ENCODE measurements at places on chromosomes 11 and 22. TPM values are rescaled to one million over a fixed set of nuclear protein-coding genes. Genes with fewer than 3 reads are reported as not detected.

Gene BRMS1
- 42.3 TPM for total RNA-seq

Gene THY1
- 284 TPM for total RNA-seq

Gene OR6T1
- not detected for total RNA-seq

Gene OR52H1
- total RNA-seq = 0.86 TPM

Gene PDE2A
- under 0.01 TPM for total RNA-seq

DNA sequence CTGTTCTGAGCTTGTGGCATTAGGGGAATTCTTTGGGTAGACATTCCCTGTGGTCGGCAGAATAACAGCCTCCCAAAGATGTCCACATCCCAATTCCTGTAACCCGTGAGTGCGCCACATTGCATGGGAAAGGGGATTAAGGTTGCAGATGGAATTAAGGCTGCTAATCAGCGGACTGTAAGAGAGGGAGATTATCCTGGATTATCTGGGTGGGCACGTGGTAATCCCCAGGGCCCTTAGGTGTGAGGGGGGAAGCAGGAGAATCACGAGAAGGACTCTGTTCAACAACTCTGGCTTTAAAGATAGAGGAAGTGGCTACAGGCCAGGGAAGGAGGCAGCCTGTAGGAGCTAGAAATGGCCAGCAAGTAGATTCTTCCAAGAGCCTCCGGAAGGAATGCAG lies 16.0 kb downstream of the CACNG2 start:
- DNase-seq = no peak

GRCh38 chr11:68942095-68942620 lies 38.5 kb downstream of the IGHMBP2 start:
- DNase-seq = peak; percentile 34

DNA sequence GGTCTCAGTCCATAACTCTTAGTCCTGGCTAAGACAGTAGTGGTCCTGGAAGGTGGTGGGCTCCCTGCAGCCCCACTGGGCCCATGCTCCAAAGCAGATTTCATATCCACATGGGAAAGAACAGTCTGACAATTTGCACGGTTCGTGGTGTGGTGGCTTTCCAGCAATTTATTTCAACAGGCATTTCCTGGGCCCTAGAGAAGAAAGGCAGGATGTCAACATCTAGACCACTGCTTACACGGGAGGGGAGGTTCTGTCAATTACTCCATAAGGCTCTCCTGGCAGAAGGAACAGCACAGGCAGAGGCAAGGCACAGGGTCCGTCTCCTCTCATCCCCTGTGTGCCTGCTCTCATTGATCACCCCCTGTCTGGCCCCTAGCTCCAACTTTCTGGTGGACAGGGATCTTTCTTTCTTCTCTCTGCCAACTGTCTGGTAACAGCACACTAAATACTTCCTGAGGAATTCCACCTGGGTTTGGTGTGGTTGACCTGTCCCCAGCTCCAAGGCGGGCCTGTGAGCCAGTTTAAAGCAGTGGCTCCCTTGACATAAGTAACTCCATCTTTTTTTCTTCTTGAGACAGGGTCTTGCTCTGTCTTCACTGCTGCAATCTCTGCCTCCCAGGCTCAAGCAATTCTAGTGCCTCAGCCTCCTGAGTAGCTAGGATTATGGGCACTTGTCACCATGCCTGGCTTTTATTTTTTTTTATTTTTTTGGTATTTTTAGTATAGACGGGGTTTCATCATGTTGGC lies 5.1 kb upstream of the A4GALT start:
- peak; percentile 34 for DNase-seq

- DNase-seq = no peak
Measured at GRCh38 chr11:13140873-13141655, 131.9 kb downstream of the RASSF10 start.

DNA sequence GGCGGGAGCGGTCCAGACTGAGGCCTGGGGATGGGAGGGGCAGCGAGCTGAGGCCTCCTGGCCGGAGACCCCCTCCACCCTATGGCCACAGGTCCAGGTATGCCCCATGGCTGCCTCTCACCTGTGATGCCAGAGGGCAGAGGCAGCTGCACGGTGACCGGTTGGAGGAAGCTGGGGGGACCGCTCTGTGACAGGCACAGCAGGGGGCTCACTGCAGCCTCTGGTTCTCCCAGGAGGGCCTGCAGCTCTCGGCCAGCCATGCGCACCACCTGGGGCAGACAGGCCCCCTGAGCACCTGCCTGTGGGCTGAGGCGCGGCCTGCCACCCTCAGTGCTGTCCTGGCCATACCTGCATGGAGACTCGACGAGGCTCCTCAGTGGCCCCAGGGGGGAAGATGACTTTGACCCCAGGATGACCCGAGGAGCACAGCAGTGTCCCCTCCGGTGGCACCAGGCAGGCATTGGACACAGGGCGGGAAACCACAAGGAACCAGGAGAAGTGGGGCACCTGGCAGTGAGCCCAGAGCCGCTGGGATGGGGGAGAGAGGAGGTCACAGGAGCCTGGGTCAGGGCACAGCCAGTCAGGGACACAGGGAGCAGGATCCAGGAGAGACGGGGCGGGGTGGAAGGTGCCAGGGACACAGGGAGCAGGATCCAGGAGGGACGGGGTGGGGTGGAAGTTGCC lies 3.2 kb upstream of the SLC25A22 start:
- DNase-seq = no peak

- peak; percentile 62 for DNase-seq
Measured at GRCh38 chr11:12868315-12869073, 140.6 kb upstream of the RASSF10 start.

GRCh38 chr22:23149743-23150238 lies 4.5 kb downstream of the RAB36 start:
- no peak for DNase-seq

GRCh38 chr11:65826984-65827735 lies 6.6 kb upstream of the SNX32 start:
- no peak for DNase-seq

DNA sequence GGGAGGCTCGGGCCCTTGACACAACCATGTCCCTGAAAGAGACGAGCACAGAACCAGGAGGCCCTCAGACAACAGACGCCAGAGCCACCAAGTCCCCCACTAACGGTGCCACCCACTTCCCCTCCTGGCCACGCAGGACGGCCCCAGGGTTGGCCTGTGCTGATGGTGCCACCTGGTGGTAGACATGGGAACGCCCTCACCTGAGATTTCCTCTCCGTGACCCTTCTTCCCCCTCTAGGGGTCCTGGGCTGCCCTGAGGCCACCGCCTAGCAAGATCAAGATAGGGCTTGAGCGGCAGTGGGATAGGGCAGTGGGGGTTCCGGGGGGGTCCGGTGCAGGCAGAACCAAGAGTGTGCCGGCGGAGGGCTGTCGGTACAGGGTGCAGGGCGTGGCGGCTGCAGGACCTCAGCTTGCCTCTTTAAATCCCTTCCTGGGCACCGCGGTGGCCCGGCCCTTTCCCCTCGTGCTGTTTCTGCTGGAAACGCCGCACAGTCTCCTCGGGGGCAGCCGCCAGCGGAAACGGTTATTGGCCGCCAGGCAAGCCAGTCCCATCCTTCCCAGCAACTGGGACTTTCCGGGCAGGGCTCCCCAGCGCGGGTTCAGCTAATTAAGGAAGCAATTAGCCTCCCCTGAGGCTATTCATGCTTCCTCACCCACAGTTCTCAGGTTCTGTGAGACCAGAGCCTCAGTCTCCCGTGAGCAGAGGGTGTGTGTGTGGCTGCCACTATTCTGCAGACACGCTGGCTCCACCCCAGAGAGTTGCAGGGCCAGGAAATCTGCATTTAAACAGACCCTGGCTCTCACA lies 5.5 kb upstream of the NFAM1 start:
- DNase-seq = peak; percentile 39

DNA sequence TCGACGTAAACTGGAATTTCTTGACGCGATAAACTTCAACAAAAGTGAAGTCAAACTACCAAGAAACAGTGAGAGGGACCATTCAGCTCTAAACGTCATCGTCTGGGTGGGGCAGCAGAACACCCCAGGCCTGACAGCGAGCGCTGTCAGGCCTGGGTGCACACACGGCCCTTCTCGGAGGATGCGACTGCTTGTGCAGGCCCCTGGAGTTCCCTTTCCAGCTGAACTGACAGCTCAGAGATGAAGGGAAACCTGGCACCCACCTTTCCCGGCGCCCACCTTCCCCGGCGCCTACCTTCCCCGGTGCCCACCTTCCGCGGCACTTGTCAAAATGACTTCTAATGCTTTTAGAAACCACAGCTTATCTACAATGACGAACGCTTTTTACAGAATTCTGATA lies 47.9 kb downstream of the CERK start:
- no peak for DNase-seq

Measured in fibroblast of villous mesenchyme (primary cell).